ENCODE measurements at places on chromosomes 3 and 15. TPM values are rescaled to one million over a fixed set of nuclear protein-coding genes. Genes with fewer than 3 reads are reported as not detected.

The ONECUT1 gene
- 3.6 TPM for total RNA-seq

GRCh38 chr3:69731080-69731479 lies 8.2 kb upstream of the MITF start:
- no peak for DNase-seq

DNA sequence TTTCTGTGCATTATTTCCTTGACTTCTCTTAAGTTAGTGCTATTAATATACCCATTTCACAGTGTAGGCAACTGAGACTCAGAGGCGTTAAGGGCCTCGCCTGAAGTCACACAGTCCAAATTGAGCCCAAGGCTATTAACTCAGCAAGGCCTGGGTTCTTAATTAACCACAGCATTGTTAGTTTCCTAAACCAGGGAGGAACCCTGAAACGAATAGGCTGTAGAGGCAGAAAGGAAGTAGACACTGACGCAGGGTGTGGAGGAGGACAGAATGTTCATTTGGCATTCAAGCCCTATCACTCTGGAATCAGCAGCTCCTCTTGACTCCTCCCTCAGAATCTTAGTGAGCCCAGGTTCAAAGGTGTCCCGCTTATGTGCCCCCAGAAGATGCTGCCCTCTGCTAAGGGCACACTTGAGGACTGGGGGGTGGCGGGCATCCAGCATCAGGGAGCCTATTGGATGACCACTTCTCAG lies 13.9 kb downstream of the ARHGEF3 start:
- DNase-seq, result no peak

The RGMA gene
- total RNA-seq, result 31.5 TPM

GRCh38 chr3:134486577-134487041 lies 752 bp downstream of the CEP63 start:
- DNase-seq, result no peak

- no peak for DNase-seq
Observed at GRCh38 chr15:47312161-47312560, 405.1 kb upstream of the SEMA6D start.

- DNase-seq, result no peak
Observed at GRCh38 chr3:59482684-59483083, 432.9 kb upstream of the CFAP20DC start.

DNA sequence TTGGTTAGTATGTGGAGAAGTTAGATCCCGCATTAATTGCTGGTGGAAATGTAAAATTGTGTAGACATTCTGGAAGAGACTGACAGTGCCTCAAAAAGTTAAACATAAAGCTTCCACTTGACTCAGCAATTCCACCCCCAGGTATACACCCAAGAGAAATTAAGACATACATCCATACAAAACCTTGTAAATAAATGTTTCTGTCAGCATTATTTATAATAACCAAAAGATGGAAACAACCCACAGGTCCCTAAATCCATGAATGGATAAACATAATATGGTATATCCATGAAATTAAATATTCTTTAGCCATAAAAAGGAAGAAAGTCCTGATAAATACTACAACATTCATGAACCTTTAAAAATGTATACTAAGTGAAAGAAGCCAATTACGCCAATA lies 817.4 kb downstream of the NTRK3 start:
- DNase-seq, result no peak

DNA sequence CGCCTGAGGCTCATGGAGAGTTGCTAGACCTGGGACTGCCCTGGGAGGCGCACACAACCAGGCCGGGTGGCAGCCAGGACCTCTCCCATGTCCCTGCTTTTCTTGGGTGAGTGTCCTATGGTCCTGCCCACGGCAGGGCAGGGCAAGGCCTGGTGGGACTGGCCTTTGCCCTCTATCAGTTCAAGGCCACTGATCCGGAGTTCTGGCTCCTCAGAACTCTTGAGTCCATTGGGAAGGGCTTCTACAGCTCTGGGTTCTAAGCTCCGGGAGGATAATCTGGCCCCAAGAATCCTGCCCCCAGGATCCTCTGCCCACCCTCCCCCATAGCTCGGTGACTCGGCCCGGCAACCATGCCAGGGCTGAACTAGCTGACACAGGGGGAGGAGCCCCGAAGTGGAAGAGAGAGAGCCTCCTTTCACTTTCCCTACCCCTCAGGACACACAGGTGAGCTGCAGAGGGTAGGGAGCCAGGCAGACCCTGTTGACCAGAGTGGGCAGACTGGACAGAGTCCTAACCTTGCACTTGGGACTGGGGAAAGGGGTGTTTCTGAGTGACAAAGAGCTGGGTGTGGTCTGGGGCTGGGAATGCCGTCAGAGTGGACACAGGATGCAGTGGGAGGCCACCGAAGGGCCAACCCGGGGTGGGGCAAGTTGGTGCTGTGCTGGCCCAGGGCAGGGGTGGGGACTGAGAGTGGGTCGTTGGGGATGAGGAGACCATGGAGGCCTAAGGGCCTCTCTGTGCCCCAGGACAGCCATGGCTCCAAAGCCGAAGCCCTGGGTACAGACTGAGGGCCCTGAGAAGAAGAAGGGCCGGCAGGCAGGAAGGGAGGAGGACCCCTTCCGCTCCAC lies 664 bp downstream of the PARP3 start:
- DNase-seq, result no peak

GRCh38 chr3:36379872-36380220 lies 458 bp upstream of the STAC start:
- no peak for DNase-seq

GRCh38 chr3:66863205-66864111 lies 134.6 kb upstream of the KBTBD8 start:
- no peak for DNase-seq

DNA sequence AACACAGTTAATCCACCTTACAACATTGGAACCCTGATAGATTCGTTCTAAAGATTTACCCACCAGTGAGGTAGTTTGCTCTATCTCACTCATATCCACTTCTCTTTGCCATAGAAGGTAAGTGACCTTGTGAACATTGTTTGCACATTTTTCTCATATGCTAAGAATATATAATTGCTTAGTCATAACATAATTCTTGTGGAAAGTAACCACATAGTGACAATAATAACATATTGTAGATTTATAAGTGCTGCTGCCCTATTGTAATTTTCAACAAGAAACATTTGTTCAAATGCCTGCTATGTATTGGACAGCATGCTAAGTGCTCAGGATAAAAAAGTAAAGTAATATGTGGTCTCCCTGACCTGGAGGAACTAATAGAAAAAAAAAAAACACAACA lies 554.2 kb upstream of the KCNMB2 start:
- no peak for DNase-seq

DNA sequence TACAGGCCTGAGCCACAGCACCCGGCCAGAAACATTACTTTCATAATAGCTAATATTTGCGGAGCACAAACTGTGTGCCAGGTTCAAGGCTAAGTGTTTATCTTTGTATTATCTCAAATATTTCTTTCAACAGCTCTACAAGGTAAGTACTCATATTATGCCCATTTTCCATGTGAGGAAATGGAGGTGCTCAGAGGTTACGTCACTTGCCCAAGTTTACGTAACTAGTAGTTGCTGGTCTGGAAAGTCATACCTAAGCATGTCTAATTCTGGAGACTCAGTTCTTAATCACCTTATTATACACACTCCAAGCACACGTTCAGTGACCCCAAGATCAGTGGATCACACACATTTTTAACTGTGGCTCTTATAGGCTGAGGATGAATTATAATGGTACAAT lies 177.5 kb downstream of the OXSM start:
- DNase-seq, result no peak

DNA sequence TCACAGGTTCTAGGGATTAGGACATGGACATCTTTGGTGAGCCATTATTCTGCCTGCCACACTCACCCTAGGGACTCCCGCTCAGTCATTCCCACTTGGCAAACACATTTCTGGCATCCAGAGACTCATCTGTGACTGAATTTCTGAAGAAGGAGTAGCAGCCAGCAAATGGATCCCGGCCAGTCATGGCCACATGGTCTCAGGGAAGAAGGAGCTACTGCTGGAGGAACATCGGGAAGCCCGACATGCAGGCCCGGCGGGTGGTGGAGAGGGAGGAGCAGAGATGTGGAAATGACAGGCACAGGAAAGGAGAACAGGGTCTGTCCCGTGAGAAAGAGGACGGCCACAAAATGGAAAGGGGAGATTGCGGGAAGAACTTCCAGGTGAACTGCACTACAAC lies 65.4 kb downstream of the SEMA5B start:
- DNase-seq, result no peak

DNA sequence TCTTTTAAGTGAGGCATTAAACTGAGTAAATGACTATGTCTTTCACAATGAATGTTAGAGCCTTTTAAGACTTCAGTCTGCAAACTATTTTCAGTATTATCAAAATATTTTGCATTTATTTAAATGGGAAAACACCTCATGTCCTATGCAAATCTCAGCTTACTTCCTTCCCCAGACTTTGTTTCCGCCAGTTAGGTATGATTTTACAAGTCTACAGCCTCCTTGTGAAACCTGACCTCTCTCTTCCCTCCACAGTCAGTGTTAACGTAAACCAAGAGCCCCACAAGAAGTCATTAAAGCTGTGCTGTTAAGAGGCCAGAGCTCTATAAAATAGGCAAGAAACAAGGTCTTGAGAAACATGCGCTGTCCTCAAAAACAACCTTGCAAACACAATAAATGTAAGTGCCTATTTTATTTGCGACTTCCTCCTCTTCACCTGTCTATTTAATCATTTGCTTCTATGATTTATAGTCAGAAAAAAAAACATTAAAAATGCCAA lies 48.3 kb downstream of the PRTG start:
- DNase-seq, result no peak

Data from spinal cord (tissue), 10 donors.